ENCODE measurements at places on chromosomes 3 and 15.

DNA sequence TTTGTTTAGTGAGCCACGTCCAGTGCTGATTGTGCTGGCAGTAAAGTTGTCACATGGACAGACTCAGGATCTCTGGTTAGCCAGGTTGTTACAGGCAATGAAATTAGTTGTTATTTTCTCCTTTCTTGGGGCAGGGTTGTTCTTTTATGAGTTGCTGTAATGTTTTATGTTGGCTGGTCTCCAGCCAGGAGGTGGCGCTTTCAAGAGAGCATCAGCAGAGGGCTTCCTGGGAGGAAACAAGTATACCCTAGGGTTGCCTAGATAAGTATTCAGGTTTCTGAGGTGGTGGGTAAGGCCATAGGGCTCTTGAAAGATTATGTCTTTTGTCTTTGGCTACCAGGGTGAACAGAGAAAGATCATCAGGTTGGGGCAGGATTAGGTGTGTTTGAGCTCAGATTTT lies 14.5 kb upstream of the CFAP20DC start:
- DNase-seq = no peak

DNA sequence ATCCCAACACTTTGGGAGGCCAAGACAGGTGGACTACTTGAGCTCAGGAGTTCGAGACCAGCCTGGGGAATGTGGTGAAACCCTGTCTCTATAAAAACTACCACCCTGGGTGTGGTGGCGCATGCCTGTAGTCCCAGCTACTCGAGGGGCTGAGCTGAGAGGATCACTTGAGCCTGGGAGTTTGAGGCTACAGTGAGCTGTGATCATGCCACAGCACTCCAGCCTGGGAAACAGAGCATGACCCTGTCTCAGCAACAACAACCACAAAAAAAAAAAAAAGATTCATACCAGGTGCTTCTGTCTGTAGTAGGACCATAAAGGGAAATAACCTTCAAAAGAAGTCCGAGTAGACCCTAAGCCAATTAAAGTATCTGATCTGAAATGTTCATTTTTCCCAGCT lies 94.5 kb downstream of the SERPINI1 start:
- no peak for DNase-seq

DNA sequence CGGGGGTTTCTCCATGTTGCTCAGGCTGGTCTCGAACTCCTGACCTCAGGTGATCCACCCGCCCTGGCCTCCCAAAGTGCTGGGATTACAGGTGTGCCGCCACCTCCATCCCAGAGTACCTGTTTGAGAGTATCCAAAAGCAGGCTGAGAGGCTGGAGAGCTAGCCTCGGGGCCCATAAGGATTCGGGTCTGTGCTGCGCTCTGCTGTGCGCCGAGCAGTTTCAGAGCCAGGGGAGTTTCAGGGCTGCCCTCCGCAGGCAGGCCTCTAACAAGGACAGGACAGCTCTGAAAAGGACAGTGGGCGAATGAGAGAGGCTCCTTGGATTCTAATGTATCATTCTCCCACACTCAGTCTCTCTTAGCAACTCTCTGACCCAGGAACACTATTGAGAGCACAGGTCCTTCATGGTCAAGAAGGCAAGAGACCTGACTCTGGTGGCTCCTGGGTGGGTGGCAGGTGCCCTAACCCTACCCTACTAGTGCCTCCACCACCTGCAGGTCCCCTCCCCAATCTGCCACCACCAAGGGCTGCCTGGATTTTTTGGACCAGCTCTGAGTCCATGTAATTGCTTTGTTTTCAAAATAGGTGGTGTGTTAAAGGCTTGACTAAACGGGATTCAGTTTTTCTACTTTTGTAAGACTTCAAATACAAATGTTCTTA lies 27.8 kb downstream of the MAGEF1 start:
- DNase-seq = no peak

DNA sequence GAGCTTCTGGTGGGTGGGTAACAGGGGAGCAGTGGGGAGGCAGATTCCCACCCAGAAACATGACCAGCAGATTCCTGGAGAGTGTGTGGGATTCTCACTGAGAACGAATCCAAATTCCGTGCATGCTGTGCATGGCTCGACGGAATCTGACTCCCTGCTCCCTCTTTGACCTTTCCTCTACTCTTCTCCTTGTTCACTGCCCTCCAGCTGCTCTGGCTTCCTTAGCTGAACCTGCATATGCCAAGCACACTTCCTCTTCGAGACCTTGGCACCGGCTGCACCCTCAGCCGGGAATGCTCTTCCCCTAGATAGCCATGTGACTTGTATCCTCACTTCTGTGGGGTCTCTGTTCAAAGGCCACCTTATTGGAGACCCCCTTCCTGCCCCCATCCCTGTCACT lies 6.3 kb downstream of the INSYN1 start:
- no peak for DNase-seq

DNA sequence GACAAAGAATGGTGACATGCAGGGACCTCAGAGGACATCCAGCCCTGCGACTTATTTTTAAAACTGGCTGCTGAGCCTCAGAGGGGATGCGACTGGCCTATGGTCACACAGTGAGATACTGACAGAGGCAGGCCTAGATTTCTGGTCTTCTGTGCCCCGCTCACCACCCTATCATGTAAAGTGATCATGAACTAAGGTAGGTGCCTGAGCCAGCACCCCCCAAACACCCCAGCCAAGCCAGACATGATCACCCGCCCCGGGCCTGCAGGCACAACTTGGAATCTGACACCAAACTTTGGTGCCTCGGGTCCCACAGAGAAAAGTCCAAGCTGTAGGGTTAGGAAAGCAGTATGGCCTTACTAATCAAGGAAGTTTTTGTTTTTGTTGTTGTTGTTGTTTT lies 33.9 kb upstream of the HHATL start:
- DNase-seq = no peak

GRCh38 chr15:52185151-52185561 lies 6.0 kb downstream of the GNB5 start:
- DNase-seq = no peak

GRCh38 chr3:156373095-156373494 lies 181.8 kb downstream of the SSR3 start:
- no peak for DNase-seq

DNA sequence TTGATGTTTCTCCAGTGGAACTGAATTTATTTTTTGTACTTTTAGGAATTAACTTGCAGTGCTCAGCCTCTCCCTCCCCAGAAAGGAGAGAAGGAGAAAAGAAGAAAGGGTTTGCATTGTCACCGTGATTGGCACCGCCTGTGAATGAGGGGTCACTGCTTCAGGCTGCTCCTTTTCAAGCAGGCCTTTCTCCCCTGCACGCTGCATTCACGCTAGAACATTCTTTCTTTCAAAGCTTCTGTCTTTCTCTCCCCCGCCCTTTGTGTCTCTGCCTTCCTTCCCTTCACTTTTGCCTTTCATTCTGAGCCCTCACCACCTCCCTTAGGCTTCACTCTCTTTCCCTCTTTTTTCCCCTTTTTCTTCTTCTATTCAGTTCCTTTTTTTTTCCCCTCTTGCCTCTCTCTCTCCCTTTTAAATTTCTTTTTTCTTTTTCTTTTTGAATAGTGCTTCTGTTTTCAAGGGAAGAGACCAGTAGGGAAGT lies 42.4 kb downstream of the ZNF710 start:
- DNase-seq = no peak

- DNase-seq = no peak
Measured at GRCh38 chr15:90072978-90073640, 29.2 kb downstream of the IDH2 start.

GRCh38 chr15:57797110-57797509 lies 90.6 kb downstream of the POLR2M start:
- no peak for DNase-seq

DNA sequence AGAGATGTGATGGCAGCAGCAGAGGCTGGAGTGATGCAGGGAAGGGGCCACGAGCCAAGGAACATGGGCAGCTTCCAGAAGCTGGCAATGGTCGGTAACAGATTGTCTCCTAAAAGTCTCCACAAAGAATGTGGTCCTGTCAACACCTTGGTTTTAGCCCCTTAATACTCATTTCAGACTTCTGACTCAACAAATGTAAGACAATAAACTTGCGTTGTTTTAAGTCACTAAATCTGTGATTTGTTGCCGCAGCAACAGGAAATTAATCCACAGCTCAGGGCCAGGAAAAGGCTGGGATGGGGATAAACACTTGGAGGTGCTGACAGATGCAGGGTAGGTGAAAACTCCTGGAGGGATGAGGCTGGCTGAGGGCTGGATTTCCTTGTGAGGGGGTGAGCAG lies 69.9 kb downstream of the OXNAD1 start:
- DNase-seq = no peak

DNA sequence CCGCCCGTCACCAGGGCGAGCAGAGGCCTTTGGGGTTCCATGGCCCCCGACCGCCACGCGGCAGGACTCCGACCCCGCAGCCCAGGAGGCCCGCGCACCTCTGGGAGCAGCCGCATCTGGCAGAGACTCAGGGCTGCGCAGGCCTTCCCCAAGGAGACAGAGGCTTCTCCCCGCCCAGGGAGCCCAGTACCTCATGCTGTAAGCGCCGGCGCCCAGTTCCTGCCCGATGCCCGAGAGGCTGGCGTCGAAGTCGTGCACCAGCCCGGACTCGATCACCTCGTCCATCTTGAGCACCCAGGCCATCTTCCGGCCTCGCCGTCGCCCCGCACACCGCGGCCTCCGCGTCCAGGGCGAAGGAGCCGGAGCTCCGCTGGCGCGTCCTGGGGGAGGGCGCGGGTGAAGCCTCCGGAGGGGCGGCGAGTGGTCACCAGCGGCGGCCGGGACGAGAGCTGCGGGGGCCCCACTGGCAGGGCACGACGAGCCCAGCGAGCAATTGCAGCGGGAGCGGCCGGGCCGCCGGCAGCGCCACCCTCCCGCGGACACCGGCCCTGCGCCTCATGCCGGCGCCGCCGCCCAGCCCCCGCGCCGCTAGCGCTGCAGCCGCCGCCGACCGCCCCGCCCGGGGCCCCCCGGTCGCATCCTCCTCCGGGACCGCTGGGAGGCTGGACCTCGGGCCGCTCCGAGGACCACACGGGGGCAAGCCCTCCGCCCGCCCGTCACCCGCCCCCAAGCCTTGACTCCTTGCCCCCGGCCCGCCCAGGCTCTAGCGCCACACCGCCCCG lies 468 bp downstream of the UBP1 start:
- no peak for DNase-seq

GRCh38 chr3:77682162-77682561 lies 642.3 kb downstream of the ROBO2 start:
- no peak for DNase-seq

- DNase-seq = no peak
Measured at GRCh38 chr3:30754426-30754825, 140.0 kb downstream of the GADL1 start.

GRCh38 chr3:120451272-120451761 lies 525 bp upstream of the FSTL1 start:
- DNase-seq = no peak

- no peak for DNase-seq
Measured at GRCh38 chr3:15165061-15165460, 41.0 kb upstream of the CAPN7 start.

DNA sequence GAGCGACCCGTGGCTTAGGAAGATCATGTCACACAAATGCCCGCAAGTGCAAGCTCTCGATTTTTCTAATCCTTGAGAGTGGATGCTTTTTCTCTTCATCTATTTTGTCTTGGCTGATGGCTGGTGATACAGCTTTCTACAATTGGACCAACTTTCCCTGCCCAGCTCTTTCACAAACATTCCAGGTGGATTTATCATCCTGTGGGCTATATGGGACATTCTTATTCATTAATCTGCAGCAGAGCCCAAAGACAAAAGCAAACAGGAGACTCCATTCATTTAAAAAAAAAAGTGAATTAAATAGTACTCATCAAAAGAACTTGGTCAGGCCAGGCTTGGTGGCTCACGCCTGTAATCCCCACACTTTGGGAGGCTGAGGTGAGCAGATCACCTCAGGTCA lies 14.2 kb upstream of the TSEN2 start:
- DNase-seq = no peak

GRCh38 chr15:89870688-89871288 lies 23.0 kb downstream of the AP3S2 start:
- DNase-seq = no peak

GRCh38 chr15:58038426-58039078 lies 27.0 kb downstream of the ALDH1A2 start:
- DNase-seq = no peak

DNA sequence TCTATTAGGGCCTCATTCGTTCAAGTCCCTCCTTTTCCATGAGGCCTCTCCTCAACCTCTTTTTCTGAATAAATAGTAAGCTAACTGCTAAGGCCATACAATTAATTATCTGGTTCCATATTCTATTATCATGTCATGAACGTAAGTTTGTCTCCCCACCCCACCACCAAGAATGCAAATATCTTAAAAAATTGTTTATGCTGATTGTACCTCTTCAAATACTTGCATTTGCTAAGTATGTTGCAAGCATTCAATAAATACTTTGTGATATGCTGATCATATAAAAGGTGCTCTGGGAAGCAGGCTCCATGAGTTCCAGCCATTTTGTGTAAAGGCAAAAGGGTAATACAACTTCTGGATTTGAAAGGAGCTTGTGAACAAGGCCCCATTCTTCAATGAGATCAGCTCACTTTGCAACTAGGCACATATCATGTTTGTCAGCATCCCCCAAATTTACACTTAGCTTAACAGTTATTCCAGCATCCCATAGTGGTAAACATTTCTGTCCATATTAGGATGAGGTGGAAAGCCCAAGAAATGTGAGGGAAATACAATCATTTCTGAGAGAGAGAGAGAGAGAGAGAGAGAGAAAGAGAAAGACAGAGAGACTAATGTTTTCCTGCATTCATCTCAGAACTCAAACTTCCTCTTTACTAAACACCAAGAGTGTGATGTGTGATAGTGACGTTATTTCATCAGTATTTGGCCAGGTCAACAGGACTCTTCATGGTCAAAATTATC lies 33.2 kb downstream of the SLC12A8 start:
- DNase-seq = no peak

GRCh38 chr3:112111785-112112402 lies 21.2 kb downstream of the GCSAM start:
- DNase-seq = peak; percentile 53

GRCh38 chr3:71397046-71397445 lies 186.5 kb downstream of the FOXP1 start:
- DNase-seq = no peak

DNA sequence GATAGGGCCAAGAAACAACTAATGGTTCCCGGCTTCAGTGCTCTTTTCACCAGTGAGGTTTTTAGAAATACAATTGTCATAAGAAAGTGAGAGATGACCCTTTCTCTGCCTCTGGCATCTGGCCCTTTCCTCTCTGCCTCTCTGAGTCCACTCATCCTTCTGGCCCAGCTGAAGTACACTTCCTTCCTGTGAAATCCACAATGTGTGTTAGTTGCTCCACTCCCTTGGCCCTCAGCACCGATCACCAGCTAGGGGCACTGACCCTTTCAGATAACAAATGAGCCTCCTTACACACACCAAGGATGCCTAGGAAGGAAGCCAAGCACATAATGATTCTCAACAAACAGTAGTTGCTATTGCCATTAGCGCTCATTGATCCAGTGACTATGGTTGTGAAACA lies 2.9 kb upstream of the CAV3 start:
- no peak for DNase-seq

GRCh38 chr3:164918905-164919304 lies 159.4 kb downstream of the SI start:
- DNase-seq = no peak

DNA sequence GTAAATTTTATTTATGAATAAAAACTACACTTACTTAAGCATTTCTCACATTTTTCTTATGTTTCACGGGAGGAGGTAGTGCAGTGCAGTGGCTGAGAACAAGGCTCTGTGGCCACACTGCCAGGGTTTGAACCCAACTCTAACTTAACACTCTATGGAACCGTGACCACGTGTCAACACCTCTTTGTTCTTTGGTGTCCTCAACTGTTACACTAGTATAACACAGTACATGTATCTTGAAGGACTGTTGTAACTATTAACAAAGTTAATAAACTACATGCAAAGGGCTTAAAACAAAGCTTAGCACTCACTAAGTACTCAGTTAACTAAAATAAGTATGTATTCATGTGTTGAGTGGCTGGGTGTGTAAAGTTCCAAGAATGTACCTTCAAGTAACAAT lies 19.5 kb downstream of the CD47 start:
- no peak for DNase-seq

Data from KG1 (cell line).